ENCODE measurements at places on chromosomes 6 and 20.

DNA sequence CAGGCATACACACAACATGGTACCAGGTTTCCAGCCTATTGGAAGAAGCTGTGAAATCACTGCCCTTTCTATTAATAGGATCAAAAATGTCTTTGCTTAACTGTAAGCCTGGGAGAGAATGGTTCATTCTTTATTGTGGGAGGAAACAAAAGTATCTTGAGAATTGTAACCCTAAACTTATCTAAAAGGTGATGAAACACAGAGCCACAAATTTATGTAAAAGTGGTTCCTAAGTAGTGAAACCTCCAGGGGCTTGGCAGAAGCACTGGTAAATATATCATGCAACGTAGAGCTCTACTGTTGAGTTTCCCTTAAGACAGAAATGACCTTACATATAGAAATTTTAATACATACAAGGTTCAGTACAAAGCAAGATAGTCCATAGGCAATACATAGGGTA lies 17.2 kb upstream of the NOX3 start:
- DNase-seq, result no peak

- DNase-seq, result no peak
These were observed 178.3 kb downstream of the TMEM242 start for GRCh38 chr6:157144859-157145568.

DNA sequence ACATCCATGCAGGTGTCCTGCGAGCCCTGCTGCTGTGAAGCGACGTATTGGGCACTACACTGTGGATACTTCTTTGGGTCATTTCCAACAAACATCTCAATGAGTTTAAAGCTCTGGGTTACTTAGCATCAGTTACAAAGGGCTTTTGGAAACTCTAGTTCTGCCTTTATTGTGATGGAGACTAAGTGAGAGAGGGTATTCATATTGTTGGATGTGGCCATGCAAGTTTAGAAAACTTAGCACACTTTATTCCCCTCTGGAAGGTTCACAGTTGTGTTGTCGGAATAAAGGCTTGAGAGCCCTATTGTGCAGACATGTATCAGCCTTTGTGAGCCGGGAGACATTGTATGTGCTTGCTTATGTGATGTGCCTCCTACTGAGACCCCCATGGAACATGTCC lies 22.1 kb downstream of the DUSP22 start:
- DNase-seq, result no peak

DNA sequence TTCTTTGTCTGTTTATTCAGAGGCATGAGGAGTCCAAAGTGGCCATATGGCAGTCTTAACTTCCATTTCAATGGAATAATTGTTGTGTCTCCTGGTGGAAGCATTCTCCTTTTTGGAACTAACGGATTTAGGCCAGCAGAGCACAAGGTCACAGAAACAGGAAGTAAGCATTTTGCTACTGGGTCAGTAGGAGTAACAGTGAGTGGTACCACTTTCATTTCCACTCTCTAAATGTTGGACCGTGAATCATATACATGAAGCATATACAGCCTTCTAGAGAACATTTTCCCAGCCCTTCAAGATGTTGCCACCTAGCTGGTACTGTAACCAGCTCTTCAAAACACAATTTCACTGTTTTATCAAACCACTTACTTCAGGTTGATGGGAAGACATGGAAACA lies 182.8 kb downstream of the EYS start:
- no peak for DNase-seq

- no peak for DNase-seq
These were observed 107.9 kb upstream of the CLDN20 start for GRCh38 chr6:155155787-155156447.

DNA sequence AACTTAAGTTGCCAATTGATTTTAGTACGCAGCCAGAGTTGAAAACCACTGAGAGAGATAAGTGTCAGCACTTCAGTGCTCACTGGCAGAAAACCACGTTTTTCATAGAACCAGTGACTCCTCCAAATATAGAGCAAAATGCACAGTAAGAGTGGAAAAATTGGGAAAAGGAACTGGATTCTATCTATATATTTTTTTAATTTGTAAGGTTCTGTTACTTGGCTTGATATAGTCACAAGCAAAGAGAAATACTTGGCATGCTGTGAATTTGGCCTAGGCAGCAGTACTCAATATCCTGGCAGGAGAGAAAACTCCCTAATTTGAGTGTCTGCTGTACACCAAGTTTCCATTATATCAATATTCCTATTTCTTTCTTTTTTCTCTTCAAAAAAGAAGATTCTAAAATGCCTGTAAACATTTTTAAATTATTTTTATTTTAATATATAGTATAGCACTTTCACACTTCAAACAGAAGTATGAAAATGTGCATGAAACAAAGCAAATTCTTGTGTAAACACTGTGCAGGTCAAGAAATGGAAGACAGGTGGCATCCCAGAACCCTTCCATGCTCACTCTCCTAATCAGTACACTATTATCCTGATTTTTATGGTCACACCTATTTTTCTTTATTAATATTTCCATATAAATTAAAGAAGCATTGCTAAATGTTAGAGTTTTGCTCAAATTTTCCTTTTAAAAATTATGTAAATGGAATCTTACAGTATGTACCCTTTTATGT lies 561.8 kb upstream of the RNF217 start:
- no peak for DNase-seq

- DNase-seq, result peak; percentile 48
These were observed 198.5 kb downstream of the HIVEP2 start for GRCh38 chr6:142746524-142746923.

DNA sequence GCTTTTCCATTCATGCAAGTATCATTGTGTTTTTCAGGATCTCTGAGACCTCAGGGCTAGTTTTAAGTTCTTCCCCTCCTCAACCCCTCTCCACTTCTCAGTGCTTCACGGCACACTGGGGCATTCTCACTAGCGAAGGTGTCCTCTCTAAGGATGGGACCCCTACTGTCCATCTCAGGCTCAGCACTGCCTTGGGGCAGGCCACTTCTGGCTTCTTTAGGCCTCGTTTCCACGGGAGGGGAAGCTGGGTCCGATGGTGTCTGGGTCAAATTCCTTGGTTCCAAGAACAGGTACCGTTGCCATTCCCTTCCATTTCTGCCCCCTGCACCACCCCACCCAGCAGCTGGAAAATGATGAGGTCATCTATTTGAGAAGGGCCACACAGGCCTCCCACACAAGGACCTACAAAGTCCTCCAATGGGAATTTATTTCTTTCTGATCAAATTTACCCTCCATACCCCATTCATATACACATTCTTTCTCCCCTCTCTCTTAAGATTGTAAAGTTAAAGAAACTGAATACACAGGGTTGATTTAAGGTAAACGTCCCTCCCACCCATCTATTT lies 17.2 kb downstream of the GNAS start:
- no peak for DNase-seq

GRCh38 chr6:14002176-14002947 lies 77.6 kb downstream of the RNF182 start:
- DNase-seq, result no peak

Measured in T-helper 2 cell (primary cell).